ENCODE measurements at places on chromosomes 5 and 9.
A peak's percentile ranks its signal among the peaks of the same experiment; 100 is the strongest.

- DNase-seq = no peak
Measured at GRCh38 chr5:174736777-174737176, 12.4 kb downstream of the MSX2 start.

DNA sequence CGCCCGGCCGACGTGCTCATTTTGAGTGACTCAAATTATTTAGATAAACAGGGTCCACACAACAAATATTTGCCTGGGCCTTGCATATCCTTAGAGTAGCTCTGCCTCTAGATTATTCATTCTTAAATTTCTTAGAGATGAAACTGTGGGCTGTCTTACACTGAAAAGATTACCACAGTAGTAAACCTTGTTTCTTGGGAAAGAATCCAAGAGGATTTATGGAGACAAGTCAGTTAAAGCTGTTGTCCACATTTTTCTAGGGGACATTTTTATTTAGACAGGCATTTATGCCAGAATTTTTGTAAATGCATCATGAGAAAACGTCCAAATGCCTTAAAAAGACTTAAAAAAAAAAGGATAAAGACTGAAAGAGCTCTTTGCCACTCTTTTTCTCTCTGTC, 32.6 kb upstream of the RANBP3L start:
- no peak for DNase-seq

GRCh38 chr9:130421154-130421801, 23.5 kb upstream of the ASS1 start:
- peak; percentile 81 for DNase-seq

- no peak for DNase-seq
Measured at GRCh38 chr9:12689233-12689632, 4.0 kb upstream of the TYRP1 start.

DNA sequence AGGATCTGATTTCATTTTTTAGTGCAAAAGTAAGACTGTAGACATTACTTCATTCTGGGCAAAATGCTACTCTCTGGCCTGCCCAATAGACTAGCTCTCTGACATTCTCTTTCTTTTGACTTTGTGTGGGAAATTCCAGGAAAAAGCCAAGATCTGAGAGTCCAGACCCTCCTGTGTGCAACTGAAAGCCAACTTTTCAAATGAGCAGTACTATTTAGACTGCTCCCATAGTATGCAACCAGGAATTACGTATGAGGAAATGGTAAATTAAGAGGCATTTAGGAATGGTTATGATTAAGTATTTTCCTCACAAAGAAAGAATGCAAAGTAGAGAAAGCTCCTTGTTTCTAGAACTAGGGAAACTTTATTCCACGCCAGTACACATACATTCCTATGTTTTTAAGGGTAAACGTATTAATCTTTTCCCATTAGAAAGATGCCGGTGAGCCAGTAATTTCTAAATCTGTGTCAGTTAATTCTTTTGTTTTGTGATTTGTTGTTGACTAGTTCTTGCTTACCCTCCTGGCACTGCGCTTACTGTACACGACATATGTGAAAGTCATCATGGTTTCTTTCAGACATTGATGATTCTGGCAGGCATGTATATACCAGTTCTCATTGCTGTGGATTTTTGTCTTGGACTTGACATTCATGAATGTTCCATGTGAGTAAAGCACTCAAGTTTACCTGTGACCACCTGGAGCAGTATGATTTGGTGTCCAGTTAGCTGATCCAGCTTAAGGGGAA, 56.0 kb downstream of the AOPEP start:
- DNase-seq = no peak

GRCh38 chr9:20477940-20478620, 144.2 kb downstream of the MLLT3 start:
- DNase-seq = no peak

DNA sequence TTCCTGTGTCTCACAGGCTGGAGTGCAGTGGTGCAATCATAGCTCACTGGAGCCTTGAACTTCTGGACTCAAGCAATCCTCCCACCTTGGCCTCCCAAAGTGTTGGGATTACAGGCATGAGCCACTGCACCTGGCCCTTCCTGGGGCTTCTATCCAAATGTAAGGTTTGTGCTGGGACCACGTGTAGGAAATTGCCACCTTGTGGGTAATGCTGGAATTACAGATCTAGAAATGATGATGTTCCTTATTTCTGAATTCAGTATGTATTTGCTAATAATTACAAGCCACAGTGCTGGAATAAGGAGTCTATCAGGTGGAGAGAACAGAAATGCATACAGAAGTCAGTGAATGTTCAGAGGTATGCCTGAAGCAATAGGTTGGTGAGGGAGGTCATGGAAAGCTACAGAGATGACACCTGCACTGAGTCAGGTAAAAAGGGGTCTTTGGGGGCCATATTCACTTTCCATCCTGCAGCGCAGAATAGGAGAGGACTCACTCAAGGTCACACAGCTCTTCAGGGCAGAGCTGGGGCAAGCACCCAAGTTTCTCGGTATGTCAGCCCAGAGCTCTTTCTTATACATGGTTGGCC, 8.8 kb upstream of the IGFBPL1 start:
- peak; percentile 62 for DNase-seq

DNA sequence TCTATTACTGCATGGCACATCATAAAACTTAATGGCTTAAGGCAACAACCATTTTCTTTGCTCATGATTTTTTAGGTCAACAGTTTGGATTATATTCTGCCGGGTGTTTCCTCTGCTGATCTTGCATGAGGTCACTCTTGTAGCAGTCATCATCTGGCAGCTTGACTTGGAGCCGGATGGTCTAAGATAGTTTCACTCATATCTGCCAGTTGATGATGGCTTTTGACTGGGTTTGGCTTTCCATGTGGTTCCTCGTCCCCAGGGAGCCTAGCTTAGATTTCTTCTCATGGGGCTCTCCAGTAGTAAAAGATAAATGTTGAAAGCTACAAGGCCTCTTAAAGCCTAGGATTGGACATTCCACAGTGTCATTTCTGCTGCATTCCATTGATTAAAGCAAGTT, 27.4 kb downstream of the LNPEP start:
- DNase-seq = peak; percentile 59

DNA sequence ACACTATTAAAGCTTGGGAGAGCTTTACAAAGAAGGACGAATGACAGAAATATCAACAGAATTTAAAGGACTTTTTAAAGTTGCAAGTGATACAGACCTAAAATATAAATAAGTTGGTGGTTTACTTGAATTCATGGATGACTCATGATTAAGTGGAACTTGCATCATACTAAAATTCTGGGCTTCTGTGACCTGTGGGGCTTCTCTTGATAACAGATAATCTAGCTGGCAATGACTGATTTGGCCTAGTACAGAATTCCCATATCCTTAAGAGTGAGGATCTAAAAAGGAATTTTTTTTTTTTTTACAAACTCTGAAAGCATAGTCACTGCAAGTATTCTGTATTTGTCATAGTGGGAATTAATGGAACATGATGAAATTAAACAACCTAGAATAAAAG, 543.7 kb upstream of the SGCD start:
- no peak for DNase-seq

DNA sequence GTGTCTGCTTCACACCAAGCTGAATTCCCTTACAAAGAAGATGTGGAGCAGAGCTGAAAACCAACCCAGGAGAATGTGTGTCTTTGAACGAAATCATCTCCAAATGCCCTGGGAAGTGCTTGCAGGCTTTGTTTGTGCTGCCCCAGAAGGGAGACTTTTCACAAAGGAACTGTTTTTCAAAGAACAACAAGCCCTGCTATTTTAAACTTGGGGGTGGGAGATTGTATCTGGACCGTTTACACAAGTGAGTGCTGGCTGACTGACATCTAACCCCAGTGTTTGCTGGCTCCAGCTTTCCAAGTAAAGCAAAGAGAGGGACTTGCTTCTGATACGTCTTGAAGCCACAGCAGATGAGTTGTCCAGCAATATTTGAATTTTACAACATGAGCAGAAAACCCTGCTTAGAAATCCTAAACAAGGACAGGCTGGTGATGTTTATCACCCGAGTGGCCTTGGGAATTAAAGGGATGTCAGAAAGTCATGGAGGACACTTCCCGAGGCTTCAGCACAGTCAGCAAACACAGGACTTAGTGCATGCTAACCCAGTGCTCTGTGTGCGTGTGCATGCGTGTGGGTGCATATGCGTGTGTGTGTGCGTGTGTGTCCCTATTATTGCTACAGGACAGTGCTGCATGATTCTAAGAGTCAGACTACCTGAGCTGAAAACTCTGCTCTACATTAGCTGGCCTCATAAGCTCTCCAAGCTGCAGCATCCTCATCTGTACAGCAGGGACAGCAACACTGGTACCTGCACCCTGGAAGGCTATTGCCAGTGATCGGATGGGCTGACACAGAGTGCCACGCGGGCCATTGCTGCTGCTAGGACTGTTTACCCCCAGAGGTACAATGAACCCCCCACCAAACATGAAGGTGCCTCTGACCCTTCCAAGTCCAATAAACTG, 1.4 kb downstream of the ADAMTS12 start:
- DNase-seq = no peak
